ENCODE measurements at places on chromosomes 16 and 17. TPM values are rescaled to one million over a fixed set of nuclear protein-coding genes. Genes with fewer than 3 reads are reported as not detected.

Gene UNC13D
- 30.9 TPM for total RNA-seq

Gene AOC2
- 1.6 TPM for total RNA-seq

Gene RPL38
- total RNA-seq, result 796 TPM

Gene TRPV3
- total RNA-seq, result 13.0 TPM

Gene CACNG5
- not detected for total RNA-seq

Gene OR1F1
- not detected for total RNA-seq

Gene EVPLL
- not detected for total RNA-seq

Gene SPATA32
- not detected for total RNA-seq

Gene MT1A
- 1.8 TPM for total RNA-seq

GRCh38 chr16:84291226-84291625 lies 3.5 kb upstream of the WFDC1 start:
- DNase-seq, result no peak

- no peak for DNase-seq
Measured at GRCh38 chr17:39357986-39358385, 43.4 kb downstream of the FBXL20 start.

- DNase-seq, result peak; percentile 67
Measured at GRCh38 chr16:85428168-85428898, 184.8 kb upstream of the GSE1 start.

DNA sequence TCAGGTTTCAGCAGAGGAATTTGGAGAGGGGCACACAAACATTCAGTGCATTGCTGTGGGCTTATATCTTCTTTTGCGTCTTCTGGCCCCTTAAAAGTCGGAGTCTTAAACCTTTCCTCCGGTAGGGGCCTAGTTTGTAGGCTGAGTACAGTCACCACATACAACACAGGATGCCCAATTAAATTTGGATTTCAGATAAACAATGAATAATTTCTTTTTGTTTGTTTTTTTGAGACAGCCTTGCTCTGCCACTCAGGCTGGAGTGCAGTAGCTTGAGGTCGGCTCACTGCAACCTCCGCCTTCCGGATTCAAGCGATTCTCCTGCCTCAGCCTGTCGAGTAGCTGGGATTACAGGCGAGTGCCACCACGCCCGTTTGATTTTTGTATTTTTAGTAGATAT lies 26.7 kb upstream of the ADORA2B start:
- DNase-seq, result no peak

GRCh38 chr16:75219838-75220237 lies 1.1 kb downstream of the CTRB1 start:
- DNase-seq, result no peak

DNA sequence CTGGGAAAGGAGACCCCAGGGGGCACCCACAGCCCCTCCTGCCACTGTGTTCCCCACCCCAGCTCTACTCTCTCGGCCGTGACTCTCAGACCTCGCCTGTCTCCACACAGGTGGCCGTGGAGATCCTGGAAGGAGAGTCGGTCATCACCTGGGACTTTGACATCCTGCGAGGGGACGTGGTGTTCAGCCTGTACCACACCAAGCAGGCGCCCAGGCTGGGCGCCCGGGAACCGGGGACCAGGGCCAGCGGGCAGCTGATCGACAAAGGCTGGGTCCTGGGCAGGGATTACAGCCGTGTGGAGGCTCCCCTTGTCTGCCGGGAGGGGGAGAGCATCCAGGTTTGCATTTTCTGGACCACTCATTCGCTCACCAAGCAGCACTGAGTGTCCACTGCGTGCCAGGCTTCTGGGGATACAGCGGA lies 25.4 kb downstream of the NAGPA start:
- DNase-seq, result no peak

- DNase-seq, result no peak
Measured at GRCh38 chr16:68000450-68000849, 1.2 kb upstream of the DPEP2 start.

GRCh38 chr16:29815032-29815721 lies 775 bp upstream of the PAGR1 start:
- peak; percentile 78 for DNase-seq

GRCh38 chr16:70465999-70466804 lies 11.8 kb downstream of the FCSK start:
- DNase-seq, result no peak

- DNase-seq, result no peak
Measured at GRCh38 chr16:78179666-78180065, 80.2 kb downstream of the WWOX start.

DNA sequence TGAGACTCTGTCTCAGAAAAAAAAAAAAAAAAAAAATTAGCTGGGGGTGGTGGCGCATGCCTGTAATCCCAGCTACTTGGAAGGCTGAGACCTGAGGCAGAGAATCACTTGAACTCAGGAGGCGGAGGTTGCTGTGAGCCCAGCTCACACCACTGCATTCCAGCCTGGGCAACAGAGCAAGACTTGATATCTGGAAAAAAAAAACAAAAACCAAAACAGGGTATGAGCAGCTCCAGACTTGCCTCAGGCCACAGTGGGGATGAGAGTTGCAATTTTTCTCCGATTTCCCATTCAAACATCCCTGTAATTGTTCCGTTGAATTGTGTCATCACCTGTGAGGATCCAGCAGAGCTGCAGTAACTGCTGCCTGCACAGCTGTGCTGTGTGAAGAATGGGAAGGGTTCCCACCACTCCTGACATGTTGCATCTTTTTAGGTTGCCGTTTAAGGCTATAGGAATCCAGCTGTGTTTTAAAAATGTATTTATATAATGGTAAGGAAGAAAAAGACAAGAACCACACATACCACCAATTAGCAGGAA lies 150.0 kb downstream of the VPS53 start:
- no peak for DNase-seq

- DNase-seq, result no peak
Measured at GRCh38 chr17:33389504-33390135, 96.5 kb upstream of the ASIC2 start.

GRCh38 chr16:66468321-66468965 lies 41.3 kb downstream of the BEAN1 start:
- peak; percentile 22 for DNase-seq

- peak; percentile 83 for DNase-seq
Measured at GRCh38 chr17:27760069-27760885, 40.1 kb downstream of the NOS2 start.

GRCh38 chr17:44604768-44605485 lies 47.6 kb downstream of the FZD2 start:
- DNase-seq, result no peak

- DNase-seq, result no peak
Measured at GRCh38 chr16:50709061-50709684, 15.8 kb downstream of the NOD2 start.

GRCh38 chr17:12605222-12605621 lies 60.5 kb upstream of the MYOCD start:
- DNase-seq, result no peak

GRCh38 chr17:16920628-16921020 lies 51.3 kb downstream of the TNFRSF13B start:
- DNase-seq, result no peak

DNA sequence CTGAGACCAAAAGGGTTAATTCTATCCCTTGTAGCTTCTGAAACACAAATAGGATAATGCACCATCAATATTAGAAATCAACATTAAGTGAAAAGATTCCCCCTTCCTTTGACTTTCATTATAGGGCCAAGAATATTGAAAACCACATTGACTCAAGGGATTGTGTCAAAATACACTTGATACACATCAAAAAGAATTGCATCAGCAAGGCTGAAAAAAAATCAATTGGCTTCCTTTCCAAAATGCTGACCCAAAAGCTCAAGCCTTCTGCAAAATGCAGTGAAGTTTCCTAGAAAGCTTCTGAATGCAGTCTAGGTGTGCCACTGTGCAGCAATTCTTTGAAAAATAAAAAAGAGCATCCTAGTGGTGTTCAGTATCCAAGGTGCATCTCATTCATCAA lies 674.4 kb downstream of the TOX3 start:
- DNase-seq, result no peak

- DNase-seq, result no peak
Measured at GRCh38 chr16:10590342-10590741, 9.9 kb upstream of the EMP2 start.

DNA sequence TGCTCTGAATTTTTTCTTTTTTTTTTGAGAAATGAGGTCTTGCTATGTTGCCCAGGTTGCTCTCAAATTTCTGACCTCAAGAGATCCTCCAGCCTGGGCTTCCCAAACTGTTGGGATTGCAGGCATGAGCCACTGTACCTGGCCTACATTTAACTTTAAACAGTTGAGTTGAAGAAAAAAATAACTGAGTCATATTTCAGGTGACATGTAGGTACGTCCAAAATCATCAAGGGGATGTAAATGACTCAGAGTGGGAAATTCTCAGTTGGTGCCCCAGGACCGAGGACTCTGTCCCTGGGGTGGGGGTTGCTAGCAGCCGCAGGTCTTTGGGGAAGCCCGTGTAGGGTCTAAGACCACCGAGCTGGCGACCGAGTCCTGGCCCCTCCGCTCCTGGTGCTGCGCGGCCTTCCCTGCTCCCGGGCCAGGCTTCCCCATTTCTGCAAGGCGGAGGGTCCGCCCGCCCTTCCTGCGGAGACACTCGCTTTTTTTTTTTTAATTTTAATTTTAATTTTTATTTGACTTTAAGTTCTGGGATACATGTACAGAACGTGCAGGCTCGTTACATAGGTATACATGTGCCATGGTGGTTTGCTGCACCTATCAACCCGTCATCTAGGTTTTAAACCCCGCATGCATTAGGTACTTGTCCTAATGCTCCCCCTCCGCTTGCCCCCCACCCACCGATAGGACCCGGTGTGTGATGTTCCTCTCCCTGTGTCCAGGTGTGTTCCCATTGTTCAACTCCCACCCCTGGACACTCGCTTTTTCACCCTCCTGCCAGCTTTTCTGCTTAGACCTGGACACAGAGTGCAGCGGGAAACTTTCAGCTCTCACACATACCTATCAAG lies 12.7 kb upstream of the N4BP1 start:
- no peak for DNase-seq

DNA sequence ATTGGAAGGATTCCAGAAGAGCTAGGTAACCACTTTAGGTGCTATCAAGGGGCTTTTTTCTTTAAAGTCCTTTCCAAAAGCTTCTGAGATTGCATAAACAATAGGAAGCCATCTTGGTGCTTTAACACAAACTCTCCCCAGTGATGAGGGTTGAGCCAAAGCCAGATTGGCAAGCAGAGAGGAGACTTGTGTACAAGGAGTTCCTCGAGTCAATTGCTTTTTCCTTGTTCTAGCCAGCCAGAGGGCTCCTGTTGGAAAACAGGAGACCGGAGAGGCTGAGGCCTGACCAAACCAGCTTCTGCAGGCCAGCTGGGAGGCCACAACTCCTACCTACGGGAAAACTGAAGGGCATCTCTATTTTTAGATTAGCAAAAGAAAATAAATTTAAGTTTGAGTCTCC lies 46.5 kb downstream of the MAPT start:
- no peak for DNase-seq

DNA sequence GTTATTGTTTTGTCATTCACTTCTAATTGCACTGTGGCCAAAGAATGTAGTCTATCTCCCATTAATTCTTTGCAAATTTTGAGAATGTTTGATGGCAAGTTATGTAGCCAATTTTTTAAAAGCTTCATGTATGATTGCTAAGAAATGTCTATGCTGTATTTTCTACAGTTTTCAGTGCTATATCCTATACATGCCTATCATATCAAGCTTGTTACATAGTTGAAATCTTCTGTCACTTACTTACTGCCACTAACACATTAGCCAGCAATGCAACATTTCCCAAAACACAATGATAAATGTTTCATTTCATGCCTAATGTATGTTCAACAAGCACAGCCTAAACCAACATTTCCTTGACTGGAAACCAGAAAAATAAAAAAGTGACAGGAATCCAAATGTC lies 292.4 kb upstream of the AXIN2 start:
- DNase-seq, result no peak

DNA sequence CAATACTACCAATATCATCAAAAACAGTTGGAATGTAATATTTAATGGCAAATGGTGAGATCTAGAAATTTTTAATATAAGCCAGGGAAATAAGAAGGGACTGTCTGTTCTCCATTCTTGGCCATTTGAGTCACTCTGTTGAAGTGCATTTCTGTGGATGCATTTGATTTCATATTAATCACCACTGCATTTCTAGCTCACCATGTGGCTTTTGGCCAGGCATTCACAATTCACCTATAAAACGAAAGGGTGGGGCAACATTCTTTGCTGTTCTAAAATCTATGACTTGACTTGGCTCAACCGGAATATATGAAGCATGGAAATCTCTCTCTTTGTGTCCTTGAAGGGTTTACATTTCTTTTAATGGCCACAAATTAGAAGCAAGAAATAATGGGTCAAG lies 483.0 kb downstream of the SLC39A11 start:
- DNase-seq, result no peak
